ENCODE measurements at places on chromosomes 2 and 18.

DNA sequence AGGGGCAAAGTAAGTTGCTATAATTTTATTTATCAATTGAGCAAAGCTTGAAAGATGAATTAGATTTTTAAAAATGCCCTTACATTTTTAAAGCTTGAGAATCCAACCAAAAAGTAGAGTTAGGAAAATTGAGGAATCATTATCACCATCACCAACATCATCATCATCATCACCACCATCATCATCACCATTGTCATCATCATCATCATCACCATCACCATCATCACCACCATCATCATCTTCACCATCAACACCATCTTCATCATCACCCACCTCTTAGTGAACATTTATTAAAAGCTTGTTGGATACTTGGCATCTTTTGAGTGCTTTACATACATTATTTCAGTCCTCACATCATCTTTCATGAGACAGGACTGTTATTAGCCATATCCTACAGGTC, 504.4 kb upstream of the TNP1 start:
- no peak for DNase-seq

DNA sequence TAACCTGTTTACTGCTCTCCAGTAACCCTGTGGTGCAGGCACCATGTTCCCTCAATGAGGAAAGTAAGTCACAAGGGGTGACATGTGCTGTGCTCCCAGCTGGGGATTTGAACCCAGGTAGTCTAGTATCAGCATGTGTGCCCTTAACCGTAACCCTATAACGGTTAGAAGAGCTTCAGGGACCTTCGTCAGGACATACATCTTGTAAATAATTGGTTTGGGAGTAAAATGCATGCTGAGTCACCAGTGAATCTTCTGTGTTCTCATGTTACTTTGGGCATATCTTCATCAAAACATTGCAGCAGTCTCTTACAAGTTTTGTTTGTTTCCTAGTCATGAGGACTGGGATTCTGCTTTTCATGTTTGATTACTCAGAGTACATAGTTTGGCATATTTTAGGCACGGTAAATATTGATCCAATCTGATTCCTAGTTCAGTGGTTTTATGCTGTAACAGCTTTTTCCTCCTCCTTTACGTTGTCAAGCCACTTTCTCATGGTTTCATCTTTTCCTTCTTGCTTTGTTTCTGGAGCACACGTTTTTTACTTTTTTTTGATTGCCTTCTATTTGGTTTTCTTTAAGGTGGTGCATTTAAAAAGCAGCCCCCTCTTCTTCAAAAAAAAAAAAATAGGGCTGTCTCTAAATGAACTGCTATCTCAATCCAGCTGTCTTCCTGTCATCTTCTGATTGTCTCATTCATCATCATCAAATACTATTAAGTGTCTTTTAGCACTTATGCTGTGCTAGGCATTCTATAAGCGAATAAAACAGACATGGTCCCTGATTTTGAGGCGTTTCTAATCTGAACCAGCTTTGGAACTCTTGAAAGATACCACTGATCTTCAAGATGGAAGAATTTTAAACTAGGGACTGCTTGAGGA, 50.4 kb downstream of the CLIP4 start:
- no peak for DNase-seq

GRCh38 chr2:191255756-191256312, 10.6 kb downstream of the MYO1B start:
- DNase-seq = no peak

- no peak for DNase-seq
Observed at GRCh38 chr2:158619496-158619895, 162.7 kb downstream of the PKP4 start.

- DNase-seq = no peak
Observed at GRCh38 chr18:66066191-66066590, 315.4 kb downstream of the CDH7 start.

GRCh38 chr2:191155608-191156071, 4.8 kb upstream of the STAT4 start:
- DNase-seq = no peak
